Activated CD4-positive, alpha-beta T cell treated with anti-CD3 and anti-CD28 coated beads, Interleukin-2, amount 50 U/mL, for 1 hour (primary cell): ENCODE measurements at places on chromosomes 7 and 10.

DNA sequence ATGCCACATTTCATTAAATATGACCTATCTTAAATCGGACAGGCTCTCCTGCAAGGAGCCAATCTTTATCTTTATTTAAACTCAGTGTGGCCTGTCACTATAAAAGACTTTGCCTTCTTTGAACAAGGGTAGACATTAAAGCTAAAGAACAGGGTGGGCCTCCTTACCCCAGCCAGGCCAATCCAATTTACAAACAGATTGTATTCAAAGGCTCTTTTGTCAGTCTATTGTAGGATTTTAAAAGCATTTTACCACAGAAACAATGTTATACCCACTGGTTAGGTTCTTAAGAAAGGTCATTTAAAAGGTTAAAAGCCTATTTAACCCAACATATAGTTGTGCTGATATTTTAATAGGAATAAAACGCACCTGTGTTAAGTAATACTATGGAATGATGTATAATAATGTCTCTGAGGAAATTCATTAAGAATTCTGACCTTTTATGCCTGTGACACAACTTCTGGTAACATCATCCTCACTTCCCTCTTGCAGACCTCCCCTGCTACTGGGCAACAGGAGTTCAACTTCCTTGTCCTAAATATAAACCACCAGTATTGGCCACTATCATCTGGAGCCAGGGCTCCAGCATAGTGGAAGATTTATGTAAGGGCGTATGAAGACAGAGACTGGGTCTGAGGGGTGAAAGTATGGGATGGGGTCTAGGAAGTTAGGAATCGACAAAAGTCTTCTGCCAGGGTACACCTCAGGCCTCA is 32.5 kb downstream of the MTERF1 start:
- no peak for DNase-seq

- no peak for DNase-seq
Measured at GRCh38 chr10:89390476-89391225, 1.8 kb upstream of the IFIT1 start.

- no peak for DNase-seq
Measured at GRCh38 chr7:108824840-108825580, 255.3 kb downstream of the DNAJB9 start.

DNA sequence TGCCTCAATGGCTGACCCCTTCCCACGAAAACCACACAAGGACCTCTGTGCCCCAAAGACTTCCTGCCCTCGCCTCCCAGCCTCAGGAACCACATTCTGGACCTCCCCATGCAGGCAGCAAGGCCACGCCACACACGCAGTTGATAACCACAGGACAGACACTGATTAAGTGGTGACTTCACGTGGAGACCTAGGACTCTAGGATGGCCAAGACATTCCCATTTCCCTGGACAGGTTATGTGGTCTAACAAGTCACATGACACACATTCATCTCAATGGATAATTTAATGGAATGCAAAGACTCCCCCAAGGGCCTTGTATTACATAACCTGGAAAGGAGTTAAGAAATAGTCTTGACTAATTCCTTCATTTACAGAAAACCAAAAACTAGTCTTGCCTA is 110.2 kb downstream of the LARP4B start:
- DNase-seq = no peak

- DNase-seq = no peak
Measured at GRCh38 chr10:79463578-79464496, 18.4 kb upstream of the ZCCHC24 start.

DNA sequence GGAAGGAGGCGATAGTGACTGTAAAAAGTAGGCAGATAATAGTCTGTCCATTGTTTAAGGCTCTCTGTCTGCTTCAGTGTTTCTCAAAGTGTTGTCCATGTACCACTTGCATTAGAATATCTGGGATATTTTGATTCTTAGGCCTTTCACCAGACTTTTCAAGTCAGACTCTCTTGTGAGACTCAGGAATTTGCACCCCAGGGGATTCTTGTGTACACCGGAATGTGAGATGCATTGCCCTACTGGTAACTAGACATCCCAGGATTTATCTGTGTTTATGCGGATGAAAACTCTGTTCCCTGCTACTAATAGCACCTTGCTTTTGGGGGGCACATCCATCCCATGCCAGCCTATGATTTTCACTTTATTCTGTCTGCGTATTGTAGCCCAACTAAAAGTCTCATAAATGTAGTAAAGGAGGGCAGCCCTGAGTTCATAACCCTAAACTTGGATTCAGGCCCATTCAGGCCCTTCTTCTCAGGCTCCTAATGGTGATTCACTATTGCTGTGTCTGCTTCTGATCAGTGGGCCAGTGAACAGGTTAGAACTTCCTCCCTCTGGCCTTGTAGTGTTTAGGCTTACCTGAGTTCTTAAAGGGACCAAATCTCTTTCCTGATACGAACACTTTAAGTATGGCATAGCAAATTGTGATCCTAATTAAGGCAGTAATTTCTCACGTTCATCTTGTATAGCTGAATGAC is 71.8 kb upstream of the RPA3 start:
- no peak for DNase-seq

DNA sequence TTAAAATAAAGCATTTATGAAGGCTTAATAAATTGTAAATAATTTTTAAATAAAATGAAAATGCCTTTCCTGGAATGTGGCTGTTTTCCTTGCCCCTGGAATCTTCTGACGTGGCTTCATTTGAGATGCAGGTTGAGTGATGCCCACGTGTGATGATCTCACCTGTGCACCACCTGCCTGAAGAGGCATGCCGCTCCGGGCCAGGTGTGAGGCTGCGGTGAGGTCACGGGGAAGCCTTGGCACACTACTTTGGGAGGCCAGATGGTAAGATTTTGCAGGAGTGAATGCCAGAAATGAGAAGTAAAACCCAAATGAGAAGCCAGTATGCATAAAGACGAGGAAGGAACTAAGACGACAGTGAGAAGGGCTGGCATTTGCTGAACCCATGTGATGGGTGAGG is 36.2 kb downstream of the GOT1 start:
- DNase-seq = no peak

GRCh38 chr10:104230490-104230889 is 1.7 kb downstream of the CFAP43 start:
- no peak for DNase-seq

DNA sequence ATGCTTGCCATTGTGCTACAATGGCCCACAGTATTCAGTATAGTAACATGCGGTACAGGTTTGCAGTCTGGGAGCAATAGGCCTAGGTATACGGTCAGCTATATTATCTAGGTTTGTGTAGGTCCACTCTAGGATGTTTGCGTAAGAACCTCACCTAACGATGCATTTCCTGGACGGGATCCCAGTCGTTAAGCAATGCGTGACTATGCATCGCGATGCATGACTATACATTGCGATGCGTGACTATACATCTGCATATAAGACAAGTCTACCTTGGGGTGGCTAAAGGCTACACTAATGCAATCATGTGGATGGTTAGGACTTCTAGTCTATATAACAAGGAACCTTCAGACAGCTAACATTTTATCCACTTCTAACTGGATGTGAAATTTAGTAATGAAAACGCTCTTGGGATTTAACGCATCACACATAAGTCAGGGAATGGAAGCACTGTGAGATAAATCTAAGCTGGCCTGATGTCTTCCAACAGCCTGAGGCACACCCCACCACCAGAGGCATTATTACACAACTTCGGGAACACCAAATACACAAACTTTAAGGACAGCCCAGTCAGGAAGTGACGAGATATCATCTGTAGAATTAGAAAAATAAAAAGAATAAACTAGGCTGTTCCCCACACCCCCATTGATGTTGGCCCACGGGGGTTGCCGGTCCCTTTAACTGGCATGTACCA is 9.2 kb downstream of the GNA12 start:
- no peak for DNase-seq

- DNase-seq = peak; percentile 60
Measured at GRCh38 chr7:149773446-149774236, at the start of gene ZNF467. ZNF467 (minus strand) TSS chr7:149773588; CDS start chr7:149771032, 2,556 bp downstream.

DNA sequence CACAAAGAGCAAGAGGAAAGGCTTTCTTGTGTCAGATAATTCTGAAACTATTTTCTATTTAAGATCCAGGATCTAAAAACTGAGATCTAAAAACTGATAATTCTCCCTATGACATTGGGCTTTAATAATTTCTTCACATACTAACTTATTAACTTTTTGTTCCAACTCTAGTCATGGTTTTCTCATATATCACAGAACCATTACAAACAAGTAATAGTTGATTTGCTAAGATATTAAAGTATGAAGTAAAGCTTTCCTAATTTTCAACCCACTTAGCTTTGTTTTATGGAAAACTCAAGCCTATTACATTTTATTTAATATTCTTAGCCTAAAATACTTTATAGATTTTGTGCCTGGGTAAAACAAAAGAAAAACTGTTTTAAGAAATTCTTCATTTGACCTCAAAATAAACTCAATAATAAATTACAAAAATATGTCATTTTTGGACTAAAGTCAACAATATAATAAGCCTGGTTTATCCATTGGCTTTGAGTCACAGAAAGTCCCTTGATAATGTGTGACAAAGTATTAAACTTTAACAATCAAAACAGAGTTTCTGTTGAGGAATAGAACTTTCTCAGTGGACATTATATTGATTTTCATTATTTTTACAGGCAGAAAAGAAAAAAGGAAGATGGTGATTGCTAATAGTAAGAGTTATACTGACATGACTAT is 1142.9 kb upstream of the SORCS1 start:
- DNase-seq = no peak

DNA sequence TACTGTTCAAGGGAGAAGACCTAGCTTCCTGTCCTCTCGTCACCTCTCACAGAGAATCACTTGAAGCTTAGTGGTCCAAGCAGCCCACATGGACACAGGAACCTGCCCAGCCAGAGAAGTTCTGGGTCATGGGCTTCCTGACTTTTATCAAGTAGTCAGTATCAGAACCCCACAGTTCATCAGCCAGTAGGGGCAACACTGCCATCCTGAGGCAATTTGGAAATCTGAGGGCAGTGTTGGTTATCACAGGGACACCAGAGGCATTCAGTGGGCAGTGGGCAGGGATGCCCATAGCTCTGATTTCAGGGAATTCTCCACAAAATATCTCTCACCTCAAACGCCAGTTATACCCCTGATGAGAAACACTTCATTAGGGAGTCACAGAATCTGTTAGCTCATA is 22.5 kb upstream of the MGAM2 start:
- no peak for DNase-seq

DNA sequence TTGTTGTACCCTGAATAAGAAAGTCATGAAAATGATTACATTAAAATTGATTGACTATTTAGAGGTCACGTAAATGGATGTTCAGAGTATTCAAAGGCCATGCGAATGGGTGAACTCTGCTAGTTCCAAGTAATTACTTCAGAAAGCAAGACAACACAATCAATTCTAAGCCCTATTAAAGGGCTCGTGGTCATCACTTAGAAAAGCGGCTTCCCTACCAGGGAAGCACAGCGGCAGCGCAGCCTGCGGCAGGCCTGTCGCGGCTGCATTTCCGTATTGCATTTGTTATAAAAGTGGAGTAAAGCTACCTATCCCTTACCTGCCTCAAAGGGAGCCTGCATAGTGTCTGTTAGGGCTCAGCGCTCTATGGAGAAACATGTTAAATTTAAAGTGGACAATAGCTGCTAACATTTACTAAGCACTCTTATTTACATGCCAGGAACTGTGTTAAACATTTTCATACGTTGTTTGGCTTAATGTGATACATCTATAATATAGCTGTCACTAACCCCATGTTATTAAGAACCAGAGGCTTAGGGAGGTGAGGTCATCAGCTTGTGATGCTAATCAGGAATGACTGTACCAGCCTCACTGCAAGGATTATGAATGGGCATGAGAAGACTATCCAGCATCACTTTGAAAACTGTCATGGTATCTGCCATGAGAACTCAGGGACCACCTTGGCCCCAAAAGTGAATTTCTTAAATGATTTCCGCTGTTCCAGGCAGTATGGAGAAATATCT is 187.5 kb downstream of the CELF2 start:
- no peak for DNase-seq

DNA sequence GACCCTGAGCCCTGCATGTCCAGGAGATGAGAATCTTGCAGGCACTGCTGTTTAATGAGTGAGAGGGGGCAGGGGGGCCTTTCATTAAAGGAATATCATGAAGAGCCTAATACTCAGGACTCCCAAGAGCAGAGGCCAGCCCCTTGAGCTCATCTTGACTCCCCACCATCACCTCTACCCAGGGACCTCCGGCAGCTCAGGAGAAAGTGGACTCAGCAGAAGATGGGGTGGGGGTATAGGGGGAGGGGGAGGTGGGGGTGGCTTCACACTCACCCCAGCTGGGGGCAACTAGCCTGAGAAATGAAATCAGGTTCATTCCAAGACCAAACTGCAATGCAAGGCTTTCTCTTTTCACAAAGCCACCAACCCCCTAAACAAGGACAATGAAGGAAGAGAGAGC is 575.6 kb upstream of the MKI67 start:
- no peak for DNase-seq

GRCh38 chr10:91680487-91680886 is 47.6 kb upstream of the PPP1R3C start:
- no peak for DNase-seq

DNA sequence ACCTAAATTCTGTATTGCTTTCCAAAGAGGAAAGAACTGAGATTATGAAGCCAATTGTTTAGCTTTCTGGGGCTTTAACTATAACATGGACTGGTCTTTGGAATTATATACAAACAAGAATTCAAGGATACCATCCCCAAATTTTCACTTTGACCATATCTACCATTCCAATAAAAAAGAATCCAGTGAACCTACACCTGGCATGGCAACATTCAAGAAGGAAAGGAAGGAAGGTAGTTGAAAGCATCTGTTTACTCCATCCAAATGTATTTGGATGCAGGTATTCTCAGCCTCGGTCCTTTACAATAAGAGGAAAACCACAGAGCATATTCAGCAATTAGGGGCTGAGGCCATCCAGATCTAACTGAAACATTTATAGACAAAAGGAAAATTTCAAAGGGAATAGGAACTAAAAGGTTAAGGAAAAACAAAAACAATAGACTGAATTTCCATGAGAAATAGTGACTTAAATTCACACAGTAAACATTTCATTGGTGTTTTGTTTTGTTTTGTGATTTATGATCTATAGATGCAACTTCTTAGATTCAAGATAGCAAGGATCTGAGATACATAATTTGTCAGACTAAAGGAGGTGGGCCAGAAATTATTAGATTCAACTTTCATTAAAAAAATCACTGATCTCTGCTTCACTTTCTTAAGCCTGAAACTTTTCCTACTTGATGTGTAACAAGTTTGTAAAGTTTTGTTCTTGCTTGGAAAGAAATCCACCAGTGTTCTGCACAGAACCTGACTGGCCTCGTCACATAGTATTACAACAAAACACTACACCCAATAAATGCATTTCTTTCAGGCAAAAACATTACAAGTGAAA is 12.7 kb downstream of the SKIDA1 start:
- no peak for DNase-seq

DNA sequence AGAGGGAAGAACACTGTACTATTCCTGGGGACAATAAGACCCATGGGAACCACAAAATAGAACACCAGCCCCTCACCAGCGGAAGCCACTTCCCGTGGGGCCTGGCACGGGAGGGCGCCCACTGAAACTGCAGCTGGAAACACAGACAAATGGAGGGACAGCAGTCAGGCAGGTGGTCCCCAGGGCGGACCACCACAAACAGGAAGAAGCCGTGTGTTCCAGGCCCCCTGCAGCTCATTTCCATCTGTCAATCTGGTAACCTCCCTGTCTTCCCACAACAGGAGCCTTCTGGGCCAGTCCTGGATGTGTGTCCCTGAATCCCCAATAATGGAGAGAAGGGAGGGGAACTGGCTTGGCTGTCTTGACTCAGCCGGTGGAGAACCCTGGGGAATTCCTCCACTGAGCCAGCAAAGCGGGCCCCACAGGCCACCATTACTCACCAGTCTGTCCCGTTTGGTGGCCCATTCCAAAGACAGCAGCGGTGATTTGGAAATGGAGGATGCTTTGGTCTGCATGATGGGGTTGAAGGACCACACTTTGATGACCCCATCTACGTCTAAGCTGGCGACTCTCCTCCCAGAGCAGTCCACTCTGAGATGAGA is 16.7 kb downstream of the WDR91 start:
- no peak for DNase-seq
